ENCODE measurements at places on chromosomes 12 and 14.
A peak's percentile ranks its signal among the peaks of the same experiment; 100 is the strongest.

DNA sequence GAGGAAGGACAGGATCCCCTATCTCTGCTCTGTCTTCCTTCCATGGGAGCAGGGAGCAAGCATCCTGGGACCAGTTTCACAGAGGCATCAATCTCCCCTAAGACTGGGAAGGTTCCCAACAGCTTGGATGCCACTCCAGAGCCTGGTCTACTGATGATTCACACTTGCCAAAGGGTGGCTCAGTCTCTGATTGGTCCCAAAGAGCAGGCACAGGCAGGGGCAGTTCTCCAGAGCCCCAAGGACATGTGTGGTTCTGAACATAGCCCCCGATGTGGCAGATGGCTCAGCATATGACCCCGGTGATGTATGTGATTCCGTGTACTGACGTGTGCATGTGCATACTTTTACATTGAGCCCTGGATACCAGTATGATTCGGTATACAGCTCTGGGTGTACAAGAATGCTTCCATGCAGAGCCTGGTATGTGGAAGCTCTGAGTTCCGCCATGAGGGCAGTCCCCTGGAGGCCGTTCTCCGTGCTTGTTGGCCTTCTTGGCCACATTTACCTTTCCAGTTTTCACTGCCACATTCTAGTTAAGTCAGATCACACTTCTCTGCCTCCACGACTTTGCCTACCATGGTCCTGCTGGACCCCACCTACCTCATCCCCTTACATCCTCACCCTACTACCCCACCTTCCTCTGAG, 21.2 kb downstream of the ITGA7 start:
- H3K27me3 ChIP-seq: no peaks in the 10 kb centered on the region
- no peak overlapping the region for H3K4me3 ChIP-seq
- no peak overlapping the region for H3K27ac ChIP-seq
- H3K4me1 ChIP-seq: peaks cover 12% of the 10 kb centered on the region
- H3K36me3 ChIP-seq: peaks cover 51% of the 10 kb centered on the region

- no peaks in the 10 kb centered on the region for H3K27me3 ChIP-seq
- no peak overlapping the region for H3K27ac ChIP-seq
- H3K4me3 ChIP-seq: no peak overlapping the region
- no peak for DNase-seq
Observed at GRCh38 chr12:49260166-49260565, 4.7 kb upstream of the TUBA1C start.

DNA sequence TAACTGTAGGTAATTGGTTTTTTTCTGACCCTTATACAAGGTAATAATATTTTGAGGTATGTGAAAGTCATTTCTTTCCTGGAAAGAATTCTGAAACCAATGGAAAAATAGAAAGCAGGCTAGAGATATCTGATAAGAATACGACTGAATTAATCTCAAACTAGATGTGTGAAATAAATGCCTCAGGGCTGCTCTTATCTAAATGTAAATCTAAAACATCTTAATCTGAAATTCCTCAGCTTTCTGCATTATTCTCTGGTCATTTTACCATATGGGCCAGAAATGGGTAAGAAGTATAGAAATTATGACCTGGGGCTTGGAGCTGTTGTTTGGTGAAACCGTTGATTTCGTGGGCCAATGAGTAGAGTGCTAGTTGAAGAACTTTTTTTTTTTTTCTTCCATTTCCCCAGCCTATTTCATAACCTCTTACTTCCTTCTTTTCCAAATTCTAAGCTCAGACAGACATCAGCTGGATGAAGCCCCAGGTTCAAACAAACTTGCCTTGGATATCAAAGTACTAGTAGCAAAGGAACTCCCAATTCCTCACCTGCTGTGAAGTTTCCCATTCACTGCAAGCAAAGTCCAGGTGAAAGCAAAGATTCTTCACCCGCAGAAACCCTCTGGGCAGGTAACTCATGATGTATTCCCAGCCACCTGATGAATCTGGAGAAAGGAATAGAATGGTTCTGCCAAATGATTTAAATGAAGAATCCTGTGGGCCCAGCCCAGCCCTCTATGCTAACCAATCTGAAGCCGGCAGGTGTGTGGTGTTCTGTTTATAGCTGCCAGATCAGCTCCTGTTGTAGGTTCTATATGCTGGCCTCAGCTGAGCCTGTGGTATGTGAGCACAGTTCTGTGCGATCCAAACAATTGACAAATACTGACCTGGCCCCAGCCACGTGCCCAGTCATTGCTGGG, 9.7 kb upstream of the FOS start:
- H3K4me3 ChIP-seq: no peak overlapping the region
- H3K4me1 ChIP-seq: peaks cover 8% of the 10 kb centered on the region
- no peaks in the 10 kb centered on the region for H3K36me3 ChIP-seq

DNA sequence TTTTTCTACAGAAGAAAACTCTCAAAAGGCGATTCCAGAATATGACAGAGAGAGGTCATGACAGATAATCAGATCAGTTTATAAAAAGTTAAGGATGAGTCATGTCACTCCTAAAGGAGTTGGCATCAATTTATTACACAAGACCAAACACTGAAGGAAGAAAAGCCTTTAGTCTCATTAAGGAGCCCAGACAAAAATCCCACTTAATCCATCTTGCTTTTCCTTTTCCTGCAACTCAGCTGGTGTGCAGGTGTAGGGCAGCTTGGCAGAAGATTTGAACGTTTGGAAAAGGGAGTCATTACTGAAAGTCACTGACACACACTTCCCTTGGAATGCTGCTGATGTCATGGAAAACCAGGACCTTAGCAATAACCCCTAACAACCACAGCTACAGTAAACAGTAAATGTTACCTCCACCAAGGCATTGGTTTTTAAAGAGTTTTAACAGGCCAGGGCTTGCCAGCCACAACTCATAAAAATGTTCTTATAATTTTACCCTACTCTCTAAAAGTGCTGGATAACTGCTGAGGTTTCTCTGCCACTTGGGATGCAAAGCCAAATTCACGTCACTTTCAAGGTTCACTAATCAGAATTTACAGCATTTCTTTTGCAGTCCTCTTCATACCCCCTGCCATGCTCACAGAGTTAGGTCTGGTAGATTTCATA, 320.6 kb downstream of the RAD51B start:
- H3K4me1 ChIP-seq: peaks cover 38% of the 10 kb centered on the region
- H3K27me3 ChIP-seq: no peaks in the 10 kb centered on the region
- peak; percentile 91 for DNase-seq

DNA sequence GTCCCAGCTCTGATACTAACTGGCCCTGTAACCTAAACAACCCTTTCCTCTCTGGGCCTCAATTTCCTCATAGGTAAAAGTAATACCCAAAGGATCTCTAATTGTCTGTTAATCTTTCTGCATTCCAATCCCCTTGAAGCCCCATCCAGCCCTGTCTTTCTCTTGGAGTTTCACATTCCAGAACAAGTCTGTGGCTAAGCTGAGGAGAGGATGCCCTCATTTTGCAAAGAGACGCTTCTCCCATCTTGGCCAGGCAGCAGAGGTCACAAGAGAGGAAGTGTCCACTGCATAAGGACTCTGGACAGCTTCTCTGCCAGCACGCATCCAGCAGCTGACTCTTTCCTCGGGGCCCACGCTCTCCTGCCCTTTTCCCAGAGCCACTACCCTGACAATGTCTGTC, 263.4 kb upstream of the FKBP4 start:
- H3K27ac ChIP-seq: no peak overlapping the region
- no peaks in the 10 kb centered on the region for H3K4me1 ChIP-seq
- no peak for DNase-seq
- no peaks in the 10 kb centered on the region for H3K36me3 ChIP-seq
- no peaks in the 10 kb centered on the region for H3K27me3 ChIP-seq
- H3K4me3 ChIP-seq: no peak overlapping the region

- H3K4me1 ChIP-seq: no peaks in the 10 kb centered on the region
- no peak overlapping the region for H3K4me3 ChIP-seq
- H3K36me3 ChIP-seq: no peaks in the 10 kb centered on the region
- DNase-seq: no peak
- no peaks in the 10 kb centered on the region for H3K27me3 ChIP-seq
Observed at GRCh38 chr14:30129807-30130206, 202.2 kb upstream of the PRKD1 start.

DNA sequence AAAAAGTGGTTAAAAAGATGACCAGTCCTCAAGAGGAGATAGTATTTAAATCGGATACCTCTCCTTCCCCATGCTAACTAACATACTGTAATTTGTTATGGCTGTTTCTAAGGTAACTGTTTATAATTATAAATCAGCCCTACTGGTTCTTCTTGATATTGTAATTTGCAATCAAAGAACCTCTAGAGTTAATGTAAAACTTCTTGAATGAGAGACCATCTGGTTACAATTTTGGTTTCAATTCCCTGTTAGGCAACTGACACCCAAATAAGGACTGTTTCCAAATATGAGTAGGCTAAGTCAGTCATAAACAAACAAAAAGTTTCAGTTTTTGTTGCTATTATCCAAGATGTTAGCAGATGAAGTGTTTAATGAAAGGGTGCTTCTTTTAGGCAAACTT, 120.2 kb upstream of the DNM1L start:
- no peak overlapping the region for H3K4me3 ChIP-seq
- H3K27me3 ChIP-seq: no peaks in the 10 kb centered on the region
- H3K36me3 ChIP-seq: peaks cover under 1% of the 10 kb centered on the region
- no peak for DNase-seq

DNA sequence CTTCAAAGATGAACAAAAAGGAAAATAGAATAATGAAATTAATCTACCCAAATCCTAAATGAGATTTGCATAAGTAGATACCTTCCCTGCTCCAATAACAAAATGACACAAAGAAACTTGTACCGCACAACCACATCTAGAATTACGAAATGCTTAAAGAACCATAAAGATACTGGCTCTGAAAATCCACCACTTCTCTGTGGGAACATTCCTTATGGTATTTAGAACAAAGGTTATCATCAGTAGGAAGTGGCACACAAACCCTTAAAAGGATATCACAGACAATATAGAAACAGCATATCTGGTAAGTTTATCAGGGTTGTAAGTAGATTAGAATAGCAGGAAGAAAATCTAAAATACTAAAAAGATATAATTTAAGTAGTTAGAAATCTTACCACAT, 11.6 kb downstream of the IAPP start:
- no peaks in the 10 kb centered on the region for H3K4me1 ChIP-seq
- no peaks in the 10 kb centered on the region for H3K27me3 ChIP-seq
- H3K27ac ChIP-seq: no peak overlapping the region
- no peak for DNase-seq
- H3K4me3 ChIP-seq: no peak overlapping the region

- H3K4me3 ChIP-seq: no peak overlapping the region
- H3K36me3 ChIP-seq: no peaks in the 10 kb centered on the region
- H3K27me3 ChIP-seq: peaks cover 17% of the 10 kb centered on the region
- no peak for DNase-seq
- H3K4me1 ChIP-seq: no peaks in the 10 kb centered on the region
Observed at GRCh38 chr12:103303484-103303883, 192.3 kb downstream of the C12orf42 start.

DNA sequence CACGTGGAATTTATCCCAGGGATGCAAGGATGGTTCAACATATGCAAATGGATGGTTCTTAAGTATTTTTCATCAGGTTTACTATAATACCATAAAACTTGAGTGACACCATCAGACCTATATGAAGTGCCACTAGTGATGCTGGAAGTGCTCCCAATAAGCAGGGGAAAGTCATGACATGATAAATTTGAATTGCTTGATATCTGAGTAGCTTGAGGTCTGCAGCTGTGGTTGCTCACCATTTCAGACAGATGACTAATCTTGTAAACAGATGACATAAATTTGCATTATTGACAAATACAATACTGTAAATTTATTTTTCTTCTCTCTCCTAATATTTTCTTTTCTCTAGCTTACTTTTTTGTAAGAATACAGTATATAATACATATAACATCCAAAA, 13.7 kb upstream of the PRPF39 start:
- no peaks in the 10 kb centered on the region for H3K4me1 ChIP-seq
- H3K27me3 ChIP-seq: no peaks in the 10 kb centered on the region
- H3K4me3 ChIP-seq: no peak overlapping the region
- no peak for DNase-seq
